Activated CD8-positive, alpha-beta memory T cell treated with anti-CD3 and anti-CD28 coated beads for 48 hours (primary cell): ENCODE measurements at places on chromosomes 1 and 21.

- no peak for DNase-seq
These were observed 70.4 kb downstream of the CACHD1 start for GRCh38 chr1:64540265-64540791.

DNA sequence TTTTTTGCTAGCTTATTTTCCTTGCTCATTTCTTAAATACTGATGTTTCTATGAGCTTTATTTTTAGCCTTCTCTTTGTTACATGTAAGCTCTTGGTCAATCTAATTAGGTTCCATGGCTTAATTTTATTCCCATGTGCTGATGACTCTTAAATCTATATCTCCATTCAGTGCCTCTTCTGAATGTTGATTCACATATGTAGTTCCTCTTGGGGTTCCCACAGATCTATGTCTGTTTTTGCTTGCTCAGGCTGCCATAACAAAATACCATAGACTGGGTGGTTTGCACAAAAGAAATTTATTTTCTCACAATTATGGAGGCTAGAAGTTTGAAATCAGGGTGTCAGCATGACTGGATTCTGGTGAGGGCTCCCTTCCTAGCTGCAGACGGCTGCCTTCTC, 58.3 kb upstream of the PLA2G4A start:
- no peak for DNase-seq

GRCh38 chr1:198889101-198889500, 250.3 kb downstream of the PTPRC start:
- DNase-seq = no peak

DNA sequence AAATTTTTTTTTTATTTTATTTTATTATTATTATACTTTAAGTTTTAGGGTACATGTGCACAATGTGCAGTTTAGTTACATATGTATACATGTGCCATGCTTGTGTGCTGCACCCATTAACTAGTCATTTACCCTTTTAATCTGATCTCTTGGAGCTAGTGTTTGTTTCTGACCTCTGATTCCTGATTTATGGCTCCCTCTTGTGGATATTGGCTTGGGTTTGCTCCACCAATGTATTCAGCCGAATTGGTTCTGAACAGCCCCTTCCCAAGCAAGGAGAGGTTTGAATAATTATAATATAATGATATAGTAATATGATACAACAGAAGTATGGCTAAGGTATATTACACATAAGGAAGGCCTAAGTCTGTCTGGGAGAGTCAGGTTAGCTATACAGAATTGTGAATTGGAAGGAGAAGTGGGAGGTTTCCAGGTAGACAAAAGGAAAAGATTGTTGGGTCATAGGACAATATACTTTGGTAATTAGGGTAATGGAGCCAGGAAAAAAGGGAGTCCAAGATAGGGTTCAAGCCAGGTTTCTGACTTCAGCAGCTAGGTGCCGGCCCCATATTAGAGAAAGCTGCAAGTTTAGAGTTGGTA, 53.1 kb upstream of the HMCN1 start:
- no peak for DNase-seq

GRCh38 chr21:45170987-45171386, 96.6 kb downstream of the ADARB1 start:
- no peak for DNase-seq

DNA sequence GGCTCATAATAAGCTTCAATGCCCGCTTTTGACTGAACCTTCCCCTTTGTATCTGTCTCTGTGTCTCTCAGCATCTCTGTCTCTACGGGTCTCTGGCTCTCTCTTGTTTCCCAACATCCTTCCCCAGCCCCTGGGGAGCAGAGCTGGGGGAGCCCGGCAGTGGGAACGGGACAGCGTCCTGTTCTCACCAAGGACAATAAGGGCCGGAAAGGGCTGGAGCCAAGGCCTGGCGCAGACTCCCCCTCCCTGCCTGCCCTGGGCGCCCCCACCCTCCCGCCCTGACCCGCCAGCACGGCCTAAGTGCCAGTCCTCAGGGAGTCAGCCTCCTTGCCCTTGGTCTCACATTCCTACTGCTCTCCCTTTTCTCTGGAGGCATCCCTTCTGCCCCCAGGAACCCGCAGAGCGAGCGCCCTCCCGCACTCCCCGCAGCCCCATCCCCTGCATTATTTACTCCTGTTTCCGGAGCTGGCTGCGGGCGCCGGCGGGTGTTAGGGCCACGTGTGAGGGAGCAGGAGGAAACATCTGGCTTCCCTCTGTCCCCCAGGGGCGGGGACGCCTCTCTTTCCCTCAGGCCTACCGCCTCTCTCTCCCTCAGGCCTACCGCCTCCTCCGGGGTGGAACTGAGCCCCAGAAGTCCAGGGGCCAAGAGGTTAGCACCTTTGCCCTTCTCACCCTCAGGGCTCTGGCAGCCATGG, 6.5 kb downstream of the KRTCAP2 start:
- DNase-seq = no peak

DNA sequence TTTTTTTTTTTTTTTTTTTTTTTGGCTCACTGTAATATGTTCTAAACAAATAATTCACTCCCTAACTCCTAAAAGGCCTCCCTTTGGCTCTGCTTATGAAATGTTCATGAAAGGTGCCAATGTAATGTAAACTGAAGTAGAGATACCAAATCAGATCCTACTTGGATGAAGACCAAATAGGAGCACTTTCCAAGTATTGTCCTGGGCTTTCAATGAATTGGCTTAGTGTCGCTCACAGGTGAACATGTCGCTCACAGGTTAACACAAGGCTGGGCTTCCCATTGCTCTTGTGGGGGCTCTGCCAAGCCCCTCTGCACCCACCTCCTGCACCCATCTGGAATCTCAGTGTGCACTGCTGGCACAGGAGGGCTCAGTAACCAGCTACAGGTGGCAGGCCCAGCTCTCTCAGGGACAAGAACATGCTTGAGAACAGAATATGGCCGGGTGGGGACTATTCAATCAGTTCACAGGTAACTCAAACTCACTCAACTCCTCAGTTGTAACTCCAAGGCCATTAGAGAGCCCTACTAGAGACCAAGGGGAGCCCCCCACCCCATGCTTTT, 10.6 kb upstream of the CD58 start:
- no peak for DNase-seq

DNA sequence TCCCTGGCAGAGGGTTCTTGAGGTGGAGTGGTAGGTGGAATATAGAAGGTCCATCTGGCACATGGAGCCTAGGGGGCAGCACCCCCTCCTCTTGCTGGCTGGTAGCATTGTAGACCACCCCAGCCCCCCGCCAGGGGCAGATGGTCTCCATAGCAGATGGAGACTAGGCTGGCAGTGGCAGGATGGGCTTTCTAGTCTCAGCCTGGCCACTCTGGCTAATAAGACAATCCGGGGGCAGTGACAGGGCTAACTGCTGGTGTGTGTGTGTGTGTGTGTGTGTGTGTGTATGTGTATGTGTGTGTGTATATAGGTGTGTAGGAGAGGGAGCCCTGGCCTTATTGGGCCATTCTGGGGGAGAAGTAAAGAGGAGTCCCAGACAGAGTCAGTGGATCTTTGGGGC, 16.1 kb downstream of the UTP11 start:
- DNase-seq = no peak

GRCh38 chr1:2130871-2131289, 63.7 kb downstream of the FAAP20 start:
- DNase-seq = no peak

GRCh38 chr21:33760641-33761440, 118.5 kb downstream of the ITSN1 start:
- no peak for DNase-seq

GRCh38 chr1:10638559-10639005, 157.9 kb downstream of the CASZ1 start:
- no peak for DNase-seq

- no peak for DNase-seq
These were observed 1.2 kb downstream of the HSD3B2 start for GRCh38 chr1:119416006-119416640.

DNA sequence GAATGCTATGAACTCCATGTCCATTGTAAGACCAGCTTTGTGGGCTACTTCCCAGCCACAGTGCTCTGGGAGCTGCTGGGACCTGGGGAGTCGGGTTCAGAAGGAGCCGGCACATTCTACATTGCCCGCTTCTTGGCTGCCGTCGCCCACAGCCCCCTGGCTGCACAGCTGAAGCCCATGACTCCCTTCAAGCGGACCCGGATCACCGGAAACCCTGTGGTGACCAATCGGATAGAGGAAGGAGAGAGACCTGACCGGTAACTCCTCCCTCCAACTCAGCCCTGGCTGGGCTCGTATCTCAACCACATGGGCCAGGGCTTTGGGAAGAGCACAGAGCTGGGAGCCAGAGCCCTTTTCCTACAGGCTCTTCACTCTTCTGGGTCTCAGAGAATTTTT, 15.4 kb downstream of the MOV10 start:
- no peak for DNase-seq

GRCh38 chr1:17121881-17122280, 2.6 kb upstream of the PADI2 start:
- DNase-seq = no peak

GRCh38 chr1:224996266-224996665, 66.8 kb downstream of the DNAH14 start:
- no peak for DNase-seq

DNA sequence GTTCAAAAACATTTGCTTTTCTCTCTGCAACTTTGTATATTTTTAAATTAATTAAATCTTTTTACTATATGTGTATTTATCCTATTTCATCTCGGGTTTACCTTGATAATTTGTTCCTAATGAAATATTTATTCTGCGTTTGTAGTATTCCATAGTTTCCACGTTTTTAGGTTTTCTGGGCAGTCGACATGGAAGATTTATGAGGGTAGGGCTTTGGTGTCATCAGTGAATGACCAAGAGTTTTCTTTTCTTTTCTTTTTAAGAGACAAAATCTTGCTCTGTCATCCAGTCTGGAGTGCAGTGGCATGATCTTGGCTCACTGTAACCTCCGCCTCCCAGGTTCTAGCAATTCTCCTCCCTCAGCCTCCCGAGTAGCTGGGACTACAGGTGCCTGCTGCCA, 17.2 kb upstream of the ZNF669 start:
- DNase-seq = no peak

GRCh38 chr1:103333141-103333540, 192.4 kb upstream of the RNPC3 start:
- DNase-seq = no peak

- DNase-seq = no peak
These were observed 180.2 kb downstream of the ATP6V1G3 start for GRCh38 chr1:198360208-198360729.

DNA sequence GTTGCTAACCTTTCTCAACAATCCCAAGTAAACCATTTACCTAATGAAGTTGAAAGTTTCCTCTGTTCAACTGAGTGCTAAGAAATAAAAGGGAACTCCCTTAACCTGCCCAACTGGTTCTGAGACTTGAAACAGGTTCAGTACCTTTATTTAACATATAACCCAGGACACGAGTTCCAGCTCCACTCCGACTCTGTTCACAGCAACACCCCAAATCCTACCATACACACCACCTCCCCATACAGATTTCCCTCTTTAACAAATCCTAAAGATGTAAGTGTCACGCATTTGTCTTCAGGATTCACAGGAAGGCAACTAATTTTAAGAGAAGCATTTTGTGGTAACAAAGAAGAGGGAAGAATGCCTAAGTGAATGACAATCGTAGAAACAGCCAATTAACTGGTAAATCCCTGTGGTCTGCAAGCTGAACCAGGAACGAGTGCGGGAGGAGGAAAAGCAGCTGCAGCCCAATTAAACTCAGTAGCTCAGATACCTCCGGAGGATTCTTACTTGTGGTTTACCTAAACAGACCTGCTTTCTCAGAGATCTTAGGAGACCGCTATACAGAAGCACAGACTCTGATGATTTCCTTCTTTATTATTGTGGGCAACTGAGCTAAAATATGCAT, 134.5 kb upstream of the MAGI3 start:
- DNase-seq = no peak

GRCh38 chr1:203669739-203670138, 43.1 kb downstream of the ATP2B4 start:
- no peak for DNase-seq

GRCh38 chr1:156905176-156905575, 11.7 kb downstream of the PEAR1 start:
- no peak for DNase-seq

- no peak for DNase-seq
These were observed 505 bp upstream of the GNPAT start for GRCh38 chr1:231240531-231240882.

GRCh38 chr21:24148461-24148860, 1458.8 kb downstream of the MRPL39 start:
- DNase-seq = no peak

DNA sequence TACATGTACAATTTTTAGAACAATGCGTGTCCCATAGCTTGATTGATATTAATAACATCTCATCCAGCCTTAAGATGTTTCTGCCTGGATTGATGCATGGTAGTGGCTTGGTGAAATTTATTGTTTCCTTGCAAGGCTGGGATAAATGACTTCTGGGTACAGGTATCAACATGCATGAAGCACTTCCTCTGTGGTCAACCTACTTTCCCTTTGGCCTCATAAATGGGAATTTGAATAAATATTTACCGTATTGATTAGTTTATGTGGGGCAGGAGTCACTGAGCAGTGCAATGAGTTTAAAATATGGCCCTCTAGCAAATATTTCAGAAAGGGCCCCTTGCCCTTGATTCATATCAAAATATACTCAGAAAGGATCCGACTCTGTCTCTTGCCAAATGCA, 83.9 kb upstream of the KCNE2 start:
- DNase-seq = no peak

DNA sequence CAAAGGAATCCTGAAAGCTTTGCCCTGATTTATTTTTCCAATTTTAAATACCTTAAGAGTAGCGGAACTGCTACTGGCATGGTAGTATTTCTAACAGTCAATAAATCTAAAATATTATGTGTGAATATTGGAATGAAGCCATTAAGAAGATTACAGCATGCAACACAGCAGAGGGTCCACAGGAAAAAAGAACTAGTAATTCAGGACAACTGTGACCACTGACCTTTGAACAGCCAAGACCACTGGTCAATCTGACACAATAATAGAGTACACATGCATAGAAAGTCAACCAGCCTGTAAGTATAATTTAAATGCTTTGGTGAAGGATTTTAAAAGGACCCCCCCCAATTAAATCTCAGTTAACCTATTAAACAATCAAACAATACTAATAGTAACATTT, 171.0 kb downstream of the DENND1B start:
- no peak for DNase-seq

DNA sequence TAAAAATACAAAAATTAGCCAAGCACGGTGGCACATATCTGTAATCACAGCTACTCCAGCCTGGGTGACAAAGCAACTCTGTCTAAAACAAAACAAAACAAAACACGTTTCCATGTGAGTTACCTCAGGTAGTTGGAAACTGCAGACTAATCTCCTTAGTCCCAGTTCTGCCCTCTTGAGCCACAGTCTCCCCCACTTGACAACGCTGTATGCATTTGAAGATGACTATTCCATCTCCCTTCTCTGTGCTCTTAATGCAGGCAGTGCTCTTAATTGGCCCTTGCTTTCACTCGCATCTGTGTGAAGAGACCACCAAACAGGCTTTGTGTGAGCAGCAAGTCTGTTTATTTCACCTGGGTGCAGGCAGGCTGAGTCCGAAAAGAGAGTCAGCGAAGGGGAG, 19.6 kb upstream of the DHCR24 start:
- no peak for DNase-seq

GRCh38 chr1:164700683-164701082, 141.7 kb downstream of the PBX1 start:
- DNase-seq = no peak

- no peak for DNase-seq
These were observed 4.3 kb downstream of the GBP2 start for GRCh38 chr1:89121641-89122040.
